ENCODE measurements at places on chromosomes 4 and X.

- H3K27ac ChIP-seq = no peak overlapping the region
- no peak for DNase-seq
- no peaks in the 10 kb centered on the region for H3K27me3 ChIP-seq
- H3K36me3 ChIP-seq = no peaks in the 10 kb centered on the region
- H3K4me3 ChIP-seq = no peak overlapping the region
- peaks cover 23% of the 10 kb centered on the region for H3K4me1 ChIP-seq
These were observed 2.6 kb upstream of the ZNF674 start for GRCh38 chrX:46547857-46548256.

GRCh38 chr4:176335421-176335820 is 15.7 kb downstream of the SPCS3 start:
- DNase-seq = no peak
- H3K27me3 ChIP-seq = no peaks in the 10 kb centered on the region
- H3K4me3 ChIP-seq = no peak overlapping the region
- H3K4me1 ChIP-seq = no peaks in the 10 kb centered on the region
- H3K36me3 ChIP-seq = peaks cover 21% of the 10 kb centered on the region
- no peak overlapping the region for H3K27ac ChIP-seq

GRCh38 chr4:845836-846251 is 19.9 kb upstream of the CPLX1 start:
- H3K27ac ChIP-seq = no peak overlapping the region
- no peak overlapping the region for H3K4me3 ChIP-seq
- no peaks in the 10 kb centered on the region for H3K27me3 ChIP-seq
- H3K36me3 ChIP-seq = peaks cover 38% of the 10 kb centered on the region

- H3K27me3 ChIP-seq = no peaks in the 10 kb centered on the region
- peaks cover 4% of the 10 kb centered on the region for H3K4me1 ChIP-seq
- no peak overlapping the region for H3K4me3 ChIP-seq
- no peak for DNase-seq
These were observed 76.6 kb downstream of the HTRA3 start for GRCh38 chr4:8345946-8346814.

DNA sequence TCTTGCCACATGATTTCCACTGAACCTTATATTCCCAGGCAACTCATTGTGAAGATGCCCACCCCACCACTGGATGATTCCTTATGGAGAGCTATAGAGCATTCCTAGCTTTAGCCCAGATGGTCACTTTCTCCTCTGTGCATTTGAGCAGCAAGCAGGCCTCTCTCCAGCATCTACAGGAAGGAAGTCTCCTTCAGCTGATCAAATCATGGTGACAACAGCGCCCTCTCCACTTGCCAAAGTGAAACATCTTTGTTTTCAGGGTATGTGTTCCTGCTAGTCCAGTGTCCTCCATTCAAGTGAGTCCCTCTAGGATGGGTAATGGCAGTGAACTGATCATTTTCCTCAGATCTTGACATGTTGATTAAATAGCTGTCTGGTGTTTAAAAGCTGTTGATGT is 10.9 kb upstream of the SYTL5 start:
- DNase-seq = no peak
- no peak overlapping the region for H3K27ac ChIP-seq
- no peaks in the 10 kb centered on the region for H3K4me1 ChIP-seq

DNA sequence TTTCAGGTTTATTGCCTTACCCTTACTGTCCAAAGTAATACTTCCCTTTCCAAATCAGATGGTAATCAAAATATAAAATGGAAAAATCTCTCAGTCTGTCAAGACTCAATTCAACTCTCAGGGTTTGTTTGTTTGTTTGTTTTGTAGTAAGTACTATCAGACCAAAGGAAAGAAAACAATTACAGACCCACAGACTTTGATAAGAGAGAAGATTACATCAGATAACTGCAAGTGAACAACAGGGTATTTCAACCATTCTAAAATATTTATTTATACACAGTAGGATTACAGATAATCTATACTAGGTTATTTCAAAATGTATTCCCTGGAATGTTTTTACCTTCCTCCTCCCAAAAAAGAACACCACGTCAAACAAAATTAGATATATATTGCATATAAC is 28.9 kb downstream of the FBXO8 start:
- no peak for DNase-seq
- peaks cover 52% of the 10 kb centered on the region for H3K36me3 ChIP-seq
- H3K27me3 ChIP-seq = no peaks in the 10 kb centered on the region

- DNase-seq = peak; percentile 11
- H3K4me1 ChIP-seq = peaks cover 17% of the 10 kb centered on the region
- no peaks in the 10 kb centered on the region for H3K27me3 ChIP-seq
These were observed 14.7 kb downstream of the CHST7 start for GRCh38 chrX:46588263-46588662.

- H3K4me3 ChIP-seq = no peak overlapping the region
- H3K4me1 ChIP-seq = no peaks in the 10 kb centered on the region
- no peak for DNase-seq
- no peak overlapping the region for H3K27ac ChIP-seq
- no peaks in the 10 kb centered on the region for H3K27me3 ChIP-seq
These were observed 322.1 kb upstream of the NOCT start for GRCh38 chr4:138693526-138693925.

GRCh38 chrX:38919202-38919601 is 117.9 kb downstream of the MID1IP1 start:
- no peak overlapping the region for H3K4me3 ChIP-seq
- no peak overlapping the region for H3K27ac ChIP-seq
- no peaks in the 10 kb centered on the region for H3K27me3 ChIP-seq
- DNase-seq = no peak

- no peak overlapping the region for H3K4me3 ChIP-seq
- no peaks in the 10 kb centered on the region for H3K27me3 ChIP-seq
- H3K4me1 ChIP-seq = peaks cover 12% of the 10 kb centered on the region
- H3K27ac ChIP-seq = no peak overlapping the region
These were observed 980 bp upstream of the GIMD1 start for GRCh38 chr4:106369456-106370060.

DNA sequence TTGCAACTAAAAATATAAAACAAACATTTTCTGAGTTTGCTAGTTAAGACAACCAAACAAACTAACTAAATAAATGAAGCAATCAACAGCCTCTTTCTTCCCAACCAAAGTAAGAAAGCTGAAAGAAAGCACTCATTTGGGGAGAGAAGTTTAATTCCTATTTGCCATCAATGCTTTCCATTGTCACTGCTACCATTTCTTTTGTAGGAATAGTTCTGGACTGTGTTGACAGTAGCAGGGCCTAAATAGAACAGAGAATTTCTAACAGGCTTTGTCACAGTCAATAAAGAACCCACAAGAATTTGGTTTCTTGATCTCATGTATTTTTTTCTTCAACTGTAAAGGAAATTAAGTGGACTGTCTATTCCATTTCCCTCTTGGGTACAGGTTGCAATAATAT is 1886.4 kb upstream of the TENM3 start:
- no peaks in the 10 kb centered on the region for H3K27me3 ChIP-seq
- no peak overlapping the region for H3K4me3 ChIP-seq
- no peak overlapping the region for H3K27ac ChIP-seq
- no peaks in the 10 kb centered on the region for H3K36me3 ChIP-seq
- no peak for DNase-seq

Data from CD14-positive monocyte (primary cell).